ENCODE measurements at places on chromosomes 11 and 22.

DNA sequence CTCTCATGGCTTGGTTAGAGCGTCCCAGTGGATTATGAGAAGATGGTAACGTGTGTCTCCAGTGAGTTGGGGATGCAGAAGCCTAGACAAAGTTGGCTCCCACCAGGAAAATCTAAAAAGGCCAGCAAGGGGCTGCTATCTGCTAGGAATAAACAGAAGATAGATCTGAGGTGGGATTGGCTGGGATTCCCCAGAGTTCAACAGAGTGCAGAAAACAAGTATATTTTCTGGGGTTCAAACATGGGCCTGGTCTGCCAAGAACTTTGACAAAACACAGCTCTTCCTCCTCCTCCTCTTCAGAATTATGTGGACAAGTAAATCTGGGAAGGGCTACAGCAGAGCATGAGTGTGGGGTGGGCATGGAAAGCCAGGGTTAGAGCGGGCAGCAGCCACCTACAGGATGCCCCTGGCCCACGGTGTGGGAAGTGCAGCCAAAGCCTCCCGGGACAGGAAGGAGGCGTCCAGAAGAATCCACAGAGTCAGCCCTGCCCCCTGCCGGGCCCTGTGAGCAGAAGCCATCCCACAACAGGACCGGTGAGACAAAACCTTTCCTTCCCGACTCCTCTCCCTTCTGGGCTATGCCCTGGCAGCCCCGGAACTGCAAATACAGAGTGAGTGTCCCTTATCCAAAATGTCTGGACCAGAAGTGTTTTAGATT, 67.1 kb downstream of the CD82 start:
- DNase-seq, result peak; percentile 24

DNA sequence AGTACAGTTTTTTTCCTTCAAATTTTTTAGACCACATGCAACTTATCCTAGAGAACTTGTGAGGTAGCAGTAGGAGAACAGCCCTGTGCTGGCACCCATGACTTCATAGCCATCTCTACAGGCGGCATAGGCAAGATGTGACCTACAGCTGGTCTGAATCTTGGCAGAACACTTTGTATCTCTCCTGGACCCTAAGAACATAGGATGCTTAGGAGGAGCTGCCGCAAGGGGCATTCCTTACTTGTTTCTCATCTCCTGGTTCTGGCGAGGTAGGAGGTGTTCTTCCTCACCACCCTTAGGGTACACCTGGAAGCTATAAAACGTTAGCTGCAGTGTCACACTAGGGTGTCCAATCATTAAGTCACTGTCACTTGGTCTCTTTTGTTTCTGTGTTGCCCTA, 16.4 kb downstream of the CWC15 start:
- no peak for DNase-seq

DNA sequence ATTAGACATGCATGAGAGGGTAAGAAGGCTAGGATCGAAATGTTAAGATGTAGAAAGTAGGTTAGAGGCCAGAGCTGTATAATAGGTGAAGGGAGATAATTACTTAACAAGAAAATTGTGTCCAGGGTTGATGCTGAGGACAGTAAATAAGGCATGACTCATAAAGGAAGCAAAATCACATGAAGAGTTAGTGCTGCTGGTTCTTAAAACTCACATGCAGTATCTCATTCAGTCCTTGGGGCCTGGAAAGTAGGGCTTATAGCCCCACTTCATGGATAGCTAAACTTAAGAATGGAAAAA, 130.2 kb downstream of the NCAM1 start:
- peak; percentile 6 for DNase-seq

GRCh38 chr22:49953027-49953679, 7.4 kb upstream of the PIM3 start:
- DNase-seq, result no peak

DNA sequence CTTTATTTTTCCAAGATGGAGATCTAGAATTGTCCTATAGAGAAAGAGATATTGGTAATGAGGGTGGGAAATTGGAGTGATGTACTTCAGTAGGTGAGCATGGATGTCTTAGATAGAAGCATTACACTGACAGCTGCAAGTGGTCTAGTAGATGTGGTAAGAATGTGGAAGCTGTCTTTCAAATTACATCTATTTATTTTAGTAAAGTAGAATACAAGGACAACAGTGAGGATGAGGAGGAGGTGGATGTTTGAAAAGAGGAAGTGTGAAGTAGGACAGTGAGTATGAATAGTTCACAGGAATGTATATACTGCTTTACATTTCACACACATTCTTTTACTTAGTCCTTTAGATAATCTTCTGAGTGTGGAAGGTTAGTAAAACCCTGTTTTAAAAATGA, 64.2 kb downstream of the HIPK3 start:
- DNase-seq, result no peak

DNA sequence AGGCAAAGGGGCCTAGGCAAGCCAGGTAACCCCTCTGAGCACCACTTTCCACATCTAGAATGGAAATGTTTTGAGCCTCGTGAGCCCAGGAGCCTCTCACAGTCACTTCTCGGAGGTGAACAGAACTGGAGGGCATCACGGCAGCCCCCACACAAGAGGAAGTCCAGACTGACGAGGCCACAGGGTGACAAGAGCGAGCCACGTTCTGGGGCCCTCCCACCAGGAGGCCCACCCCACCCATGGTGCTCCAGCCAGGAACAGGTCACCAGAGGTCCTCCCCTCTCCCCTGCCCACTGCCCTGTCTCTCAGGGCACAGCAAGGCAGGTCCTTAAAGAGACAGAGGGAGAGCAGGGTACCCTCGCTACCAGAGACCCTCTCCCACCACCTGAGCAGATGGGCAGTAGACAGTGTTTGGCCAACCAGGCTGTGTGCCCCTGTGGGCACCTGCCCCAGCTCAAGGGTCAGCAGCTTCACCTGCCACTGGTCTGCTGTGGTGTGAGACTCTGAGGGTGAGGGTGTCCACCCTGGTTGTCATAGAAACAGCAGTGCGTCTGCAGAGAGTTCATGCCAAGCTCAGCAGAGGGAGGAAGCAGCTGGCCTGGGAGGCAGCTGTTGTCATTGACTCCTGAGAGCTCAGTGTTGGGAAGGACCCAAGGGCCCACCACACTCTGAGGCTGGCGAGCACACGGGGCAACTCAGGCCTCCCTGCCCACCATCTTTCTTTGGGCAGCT, 31.4 kb downstream of the RSPH14 start:
- no peak for DNase-seq

- DNase-seq, result no peak
Measured at GRCh38 chr22:44444341-44445306, 53.4 kb downstream of the RTL6 start.

DNA sequence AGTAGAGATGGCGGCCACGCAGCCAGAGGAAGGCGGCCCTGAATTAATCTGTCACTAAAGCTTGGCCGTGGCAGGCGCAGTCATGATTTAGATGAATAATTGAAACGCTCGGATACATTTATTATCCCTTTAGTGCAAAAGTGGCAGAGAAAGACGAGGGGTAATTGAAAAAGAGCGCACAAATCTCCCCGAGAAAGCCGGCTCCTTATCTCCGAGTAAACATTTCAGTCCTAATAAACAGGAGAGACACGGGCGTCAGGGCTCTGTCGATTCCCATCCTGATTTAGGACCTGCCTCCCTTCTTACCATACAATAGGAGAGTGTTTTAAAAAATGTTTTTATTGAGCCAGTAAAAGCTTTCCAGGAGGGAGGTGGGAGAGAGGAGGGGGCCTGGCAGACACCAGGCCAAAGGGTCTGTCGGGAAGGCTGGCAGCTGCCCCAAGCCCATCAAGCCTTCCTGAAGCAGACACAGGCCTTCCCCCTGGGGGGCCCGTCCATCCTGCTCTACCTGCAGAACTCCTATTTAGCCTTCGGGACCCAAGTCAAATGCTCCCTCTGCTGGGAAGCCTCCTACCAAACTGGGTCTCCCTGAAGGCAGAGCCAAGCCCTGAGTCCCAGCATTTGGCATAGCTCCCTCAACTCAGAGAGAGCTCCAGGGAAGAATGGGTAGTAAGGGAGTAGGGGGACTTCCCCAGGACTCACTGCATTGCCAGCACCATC, 22.8 kb downstream of the OTUB1 start:
- DNase-seq, result no peak

DNA sequence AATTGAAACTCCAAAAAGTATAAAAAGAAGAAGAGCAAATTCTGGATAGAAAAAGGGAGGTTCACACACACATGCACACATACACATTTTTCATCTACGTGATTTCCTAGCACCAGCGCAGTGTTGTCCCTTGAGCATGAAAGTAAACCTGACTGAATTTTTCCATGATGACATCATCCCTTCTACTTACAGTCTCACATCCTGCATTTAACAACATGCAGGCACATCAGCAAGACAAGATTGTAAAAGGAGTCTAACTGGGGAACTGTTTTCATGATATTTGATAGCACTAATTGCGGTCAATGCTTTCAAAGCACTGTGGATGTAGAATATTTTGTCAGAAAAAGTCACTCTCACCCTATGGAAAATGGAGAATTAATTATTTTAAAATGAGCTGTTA, 36.6 kb downstream of the GAS2 start:
- DNase-seq, result peak; percentile 88

DNA sequence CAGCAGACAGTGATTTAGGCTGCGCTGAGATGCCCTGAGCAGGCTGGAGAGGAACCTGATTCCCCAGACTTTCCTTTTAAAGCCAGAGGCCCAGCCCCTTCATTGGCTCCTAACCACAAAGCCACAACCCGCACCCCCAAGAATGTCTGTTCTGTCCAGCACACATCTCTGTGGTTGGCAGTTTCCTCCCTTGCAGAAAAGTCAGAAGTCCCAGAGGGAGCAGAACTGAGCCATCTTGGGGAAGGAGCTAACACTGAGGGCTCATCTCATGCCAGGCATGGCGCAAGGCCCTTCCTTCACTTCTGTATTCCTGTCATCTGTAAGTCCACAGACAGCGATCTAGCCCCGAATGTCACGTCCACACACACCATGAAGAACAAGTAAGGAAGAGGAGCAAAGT, 97.1 kb upstream of the SYT13 start:
- DNase-seq, result peak; percentile 29

DNA sequence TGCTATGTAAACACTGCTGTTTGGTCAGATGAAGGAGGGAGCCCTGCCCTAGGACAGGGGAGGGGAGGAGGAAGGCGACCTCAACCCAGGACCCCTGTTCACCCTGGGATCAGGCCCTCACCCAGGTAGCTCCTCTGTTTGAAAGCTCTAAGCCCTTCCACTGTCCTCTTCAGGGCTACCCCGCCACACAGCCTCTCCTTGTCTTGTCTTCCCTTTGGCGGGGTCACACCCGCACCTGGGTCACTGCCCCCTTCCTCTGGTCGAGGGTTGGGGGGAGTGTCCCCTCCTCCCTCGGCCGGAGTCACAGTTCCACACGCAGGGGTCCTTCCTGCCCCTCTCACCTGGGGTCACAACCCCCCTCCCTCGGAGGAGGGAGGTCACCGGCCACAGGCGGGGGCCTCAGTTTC, 463 bp upstream of the PTPMT1 start:
- DNase-seq, result no peak

GRCh38 chr11:72885749-72886609, 71.8 kb downstream of the ATG16L2 start:
- no peak for DNase-seq

GRCh38 chr11:561148-562003, 606 bp downstream of the RASSF7 start:
- DNase-seq, result no peak

DNA sequence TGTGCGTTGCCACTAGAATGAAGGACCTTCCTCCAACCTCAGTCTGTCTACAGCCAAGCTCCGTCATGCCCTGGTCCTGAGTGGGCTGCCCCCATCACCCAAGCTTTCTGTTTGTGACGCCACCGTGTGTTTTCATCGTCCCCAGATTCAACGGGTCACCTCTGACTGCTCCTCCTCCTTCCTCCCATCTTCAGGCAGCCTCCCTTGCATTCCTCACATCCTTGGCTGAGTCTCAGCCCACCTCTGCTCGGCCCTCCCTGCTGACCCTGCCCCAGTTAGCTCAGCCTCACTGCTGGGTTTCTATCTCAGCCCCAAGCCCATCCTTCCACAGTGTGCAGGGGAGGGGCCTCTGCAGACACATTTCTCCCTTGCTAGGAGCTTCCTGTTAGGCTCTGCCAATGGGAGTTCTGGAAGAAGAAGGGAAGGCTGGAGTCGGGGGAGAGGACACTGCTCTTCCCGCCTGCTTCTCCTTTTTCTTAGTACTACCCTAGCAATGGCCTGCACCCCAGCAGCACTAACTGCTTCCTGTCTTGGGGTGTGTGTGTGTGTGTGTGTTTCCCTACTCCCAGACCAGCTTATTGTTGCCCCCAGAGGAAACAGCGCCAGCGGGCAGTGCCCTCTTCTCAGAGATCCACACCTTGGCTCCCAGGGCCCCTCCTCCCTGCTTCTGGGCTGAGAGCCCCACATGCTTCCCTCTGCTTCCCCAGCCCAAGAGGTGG, 5.2 kb downstream of the IFT27 start:
- DNase-seq, result peak; percentile 13

- DNase-seq, result no peak
Measured at GRCh38 chr11:111395081-111395480, 16.0 kb upstream of the POU2AF1 start.

- DNase-seq, result no peak
Measured at GRCh38 chr11:68215524-68216170, 2.6 kb upstream of the KMT5B start.

DNA sequence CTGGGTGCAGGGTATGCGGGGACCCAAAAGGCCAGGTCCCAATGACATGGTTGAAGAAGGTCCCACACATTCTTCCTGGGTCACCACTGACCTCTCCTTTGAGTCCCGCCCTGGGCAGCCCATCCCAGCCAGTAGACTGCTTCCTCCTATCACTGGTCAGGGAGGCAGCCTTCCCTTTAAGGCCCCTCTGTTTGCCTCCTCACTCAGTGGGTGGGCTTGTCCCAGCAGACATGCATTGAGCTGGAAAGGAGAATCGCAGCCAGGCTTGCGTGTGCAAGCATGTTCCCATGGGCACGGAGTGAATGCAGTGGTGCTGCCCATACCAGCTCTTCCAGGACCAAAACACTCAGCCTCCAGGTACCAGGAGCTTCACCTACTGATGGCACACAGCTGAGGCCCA, 162.4 kb upstream of the SYT13 start:
- DNase-seq, result no peak

DNA sequence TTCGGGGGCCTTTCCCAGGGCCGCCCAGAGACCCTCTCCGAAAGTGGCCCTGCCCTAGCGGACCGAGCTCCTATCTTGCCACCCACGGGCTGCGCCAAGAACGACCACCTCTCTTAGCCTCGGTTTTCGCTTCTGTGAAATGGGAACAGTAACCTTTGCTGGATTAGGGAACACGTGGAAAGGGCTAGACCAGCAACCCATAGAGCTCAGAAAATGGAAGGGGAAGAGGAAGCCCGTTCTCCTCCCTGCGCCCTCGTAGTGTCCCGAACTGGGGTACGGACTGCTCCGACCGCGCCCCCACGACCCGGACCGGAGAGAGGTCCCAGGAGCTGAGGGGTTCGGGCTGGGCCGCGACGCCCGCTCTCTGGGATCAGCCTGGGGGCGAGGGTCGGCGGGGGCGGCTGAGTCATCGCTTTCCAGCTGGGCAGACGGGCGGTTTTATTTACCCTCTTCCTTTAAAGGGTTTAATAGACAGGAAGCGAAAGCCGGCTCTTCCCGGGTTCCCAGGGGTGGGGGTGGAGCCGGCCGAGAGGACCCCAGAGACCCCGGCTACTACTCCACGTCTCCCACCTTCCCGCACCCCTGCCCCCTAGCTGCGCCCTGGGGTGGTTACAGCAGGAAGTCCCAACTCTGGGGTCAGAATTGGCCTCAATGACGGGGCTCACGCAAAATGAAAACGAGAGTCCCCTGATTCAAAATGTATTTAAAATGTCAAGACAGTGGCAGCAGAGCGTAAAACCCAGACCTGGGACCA, 907 bp upstream of the PHLDA2 start:
- DNase-seq, result no peak
